ENCODE measurements at places on chromosomes 16 and 17. TPM values are rescaled to one million over a fixed set of nuclear protein-coding genes. Genes with fewer than 3 reads are reported as not detected.

Gene CD300LB
- total RNA-seq, result not detected

Gene SLFN11
- 43.2 TPM for total RNA-seq

Gene COPZ2
- 95.6 TPM for total RNA-seq

Gene FOXK2
- 46.2 TPM for total RNA-seq

Gene NUDT7
- total RNA-seq, result 4.1 TPM

Gene MMP2
- total RNA-seq, result 1,404 TPM

Gene SHPK
- 9.2 TPM for total RNA-seq

Gene ABCA10
- 5.0 TPM for total RNA-seq

Gene CTRB1
- total RNA-seq, result not detected

Gene PDK2
- total RNA-seq, result 48.5 TPM

Gene KIF2B
- not detected for total RNA-seq

Gene ENPP7
- total RNA-seq, result not detected

Gene MTSS2
- total RNA-seq, result 278 TPM

Gene SEC14L5
- total RNA-seq, result 0.32 TPM

Gene TUBB3
- total RNA-seq, result 247 TPM

Gene CDT1
- total RNA-seq, result 1.2 TPM

Gene MMP15
- 3.6 TPM for total RNA-seq

Gene CAPNS2
- total RNA-seq, result 1.8 TPM

Gene BFAR
- 74.1 TPM for total RNA-seq

Gene SERPINF2
- under 0.01 TPM for total RNA-seq

Data from hair follicle dermal papilla cell (primary cell).